ENCODE measurements at places on chromosomes 11 and 22. TPM values are rescaled to one million over a fixed set of nuclear protein-coding genes. Genes with fewer than 3 reads are reported as not detected.

CALCA gene
- not detected for polyA plus RNA-seq

FOLR1 gene
- 19.0 TPM for polyA plus RNA-seq

OR2AT4 gene
- 0.06 TPM for polyA plus RNA-seq

DNA sequence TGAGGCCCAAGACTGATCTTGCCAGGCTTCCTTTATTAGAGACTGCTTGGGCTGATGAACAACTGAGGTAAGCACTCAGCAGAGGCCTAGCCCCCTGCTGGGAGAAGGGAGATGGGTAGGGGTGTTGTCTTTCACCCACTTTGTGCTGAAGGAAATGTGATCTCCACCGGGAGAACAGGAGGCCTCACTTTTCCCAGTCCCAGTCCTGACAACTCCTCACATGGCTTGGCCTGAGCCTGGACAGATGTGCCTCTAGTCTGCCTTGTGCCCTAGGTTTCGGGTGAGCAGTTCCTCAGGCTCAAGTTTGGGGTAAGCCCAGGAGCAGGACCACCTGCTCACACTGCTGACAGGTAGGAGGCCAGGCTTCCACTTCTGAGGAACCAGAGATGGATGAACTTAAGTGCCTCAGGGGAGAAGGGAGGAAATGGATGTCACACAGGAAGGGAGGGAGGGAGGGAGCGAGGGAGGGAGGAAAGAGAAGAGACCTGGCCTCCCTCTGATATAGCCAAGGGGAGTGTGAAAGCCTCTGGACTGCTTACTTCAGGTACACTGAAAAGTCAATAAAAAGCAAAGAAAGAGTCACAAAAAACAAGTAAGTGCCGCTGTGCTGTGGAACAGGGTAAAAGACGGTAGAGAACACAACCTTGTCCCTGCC, 8.1 kb downstream of the CLPB start:
- DNase-seq, result no peak

GRCh38 chr11:12111549-12112520, 1.4 kb downstream of the MICAL2 start:
- no peak for DNase-seq

DNA sequence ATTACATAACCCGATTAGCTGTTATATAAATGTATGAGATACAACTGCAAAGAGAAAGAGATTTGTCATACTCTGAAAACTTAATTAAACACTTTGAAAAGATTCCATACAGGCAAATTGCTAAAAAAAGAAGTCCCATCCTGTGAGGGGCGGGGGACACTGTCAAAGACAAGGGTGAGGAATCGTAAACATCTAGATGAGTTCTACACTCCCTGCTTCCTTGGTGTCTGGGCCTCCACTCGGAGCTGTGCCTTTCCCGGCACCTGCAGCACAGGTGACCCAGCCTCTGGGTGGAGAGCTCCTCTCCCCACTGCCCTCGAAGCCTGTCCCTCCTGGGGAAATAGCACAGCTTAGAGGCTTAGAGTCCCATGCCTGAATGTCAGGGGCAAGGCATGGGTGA, 69.2 kb upstream of the CRYBB3 start:
- DNase-seq, result no peak
